ENCODE measurements at places on chromosomes 2 and 18.

GRCh38 chr18:8851659-8852058 is 146.3 kb downstream of the MTCL1 start:
- no peak for DNase-seq

- DNase-seq = no peak
Measured at GRCh38 chr18:25443776-25444175, 91.8 kb upstream of the ZNF521 start.

DNA sequence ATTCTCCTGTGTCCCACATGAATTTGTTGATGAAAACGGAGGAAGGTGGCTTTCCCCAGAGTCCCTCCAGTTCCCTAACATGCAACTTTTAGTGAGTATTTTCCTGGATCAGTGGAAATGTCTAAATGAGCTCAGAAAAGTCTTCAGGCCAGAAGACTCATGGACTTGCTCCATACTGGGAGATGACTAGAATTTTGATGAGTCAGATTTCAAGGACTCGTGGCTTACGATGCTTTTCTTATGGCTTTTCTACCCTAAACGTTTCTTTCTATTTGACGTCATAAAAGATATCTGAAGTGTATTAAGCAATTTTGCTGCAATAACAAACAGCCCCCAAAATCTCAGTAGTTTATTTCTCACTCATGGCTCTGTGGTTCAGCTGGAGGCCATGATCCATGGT is 397.6 kb downstream of the FBXO15 start:
- DNase-seq = no peak

DNA sequence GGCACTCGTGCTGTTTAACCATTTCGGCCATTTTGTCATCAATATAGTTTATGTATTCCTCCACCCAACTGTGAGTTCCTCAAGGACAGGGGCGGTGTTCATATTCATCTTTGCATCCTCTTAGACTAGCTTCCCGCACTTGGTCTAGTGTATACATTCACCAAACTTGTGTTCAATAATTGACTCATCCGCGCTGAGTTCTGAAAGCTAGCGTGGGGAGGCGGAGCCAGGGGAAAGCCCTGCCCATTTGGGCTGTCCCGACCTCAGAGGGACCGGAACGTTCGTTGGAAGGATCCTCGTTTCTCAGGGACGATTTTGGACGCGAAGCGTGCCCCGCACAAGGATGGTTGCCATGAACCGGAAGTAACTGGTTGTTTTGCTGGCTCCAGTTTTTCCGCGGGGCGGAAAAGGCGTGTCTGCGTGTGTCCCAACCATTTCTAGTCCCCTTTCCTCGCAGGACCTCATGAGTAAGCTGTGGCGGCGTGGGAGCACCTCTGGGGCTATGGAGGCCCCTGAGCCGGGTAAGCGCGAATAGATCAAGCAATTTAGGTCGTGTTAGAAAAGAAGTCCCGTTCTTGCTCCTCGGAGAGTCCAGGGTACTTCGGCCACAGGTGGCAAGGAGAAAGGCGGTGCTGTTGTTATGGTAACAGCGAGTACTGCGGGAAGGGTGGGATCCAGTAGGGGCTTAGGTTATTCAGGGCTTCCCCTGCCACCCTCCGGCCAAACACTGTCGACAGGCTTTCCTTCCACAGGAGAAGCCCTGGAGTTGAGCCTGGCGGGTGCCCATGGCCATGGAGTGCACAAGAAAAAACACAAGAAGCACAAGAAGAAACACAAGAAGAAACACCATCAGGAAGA is at the start of gene INO80B:
INO80B (plus strand) TSS at position 434 of the 858 bp plus-strand sequence; CDS start at position 464, 30 bp downstream.
- peak; percentile 96 for DNase-seq

- no peak for DNase-seq
Measured at GRCh38 chr18:61657066-61657732, 235.6 kb downstream of the RNF152 start.

DNA sequence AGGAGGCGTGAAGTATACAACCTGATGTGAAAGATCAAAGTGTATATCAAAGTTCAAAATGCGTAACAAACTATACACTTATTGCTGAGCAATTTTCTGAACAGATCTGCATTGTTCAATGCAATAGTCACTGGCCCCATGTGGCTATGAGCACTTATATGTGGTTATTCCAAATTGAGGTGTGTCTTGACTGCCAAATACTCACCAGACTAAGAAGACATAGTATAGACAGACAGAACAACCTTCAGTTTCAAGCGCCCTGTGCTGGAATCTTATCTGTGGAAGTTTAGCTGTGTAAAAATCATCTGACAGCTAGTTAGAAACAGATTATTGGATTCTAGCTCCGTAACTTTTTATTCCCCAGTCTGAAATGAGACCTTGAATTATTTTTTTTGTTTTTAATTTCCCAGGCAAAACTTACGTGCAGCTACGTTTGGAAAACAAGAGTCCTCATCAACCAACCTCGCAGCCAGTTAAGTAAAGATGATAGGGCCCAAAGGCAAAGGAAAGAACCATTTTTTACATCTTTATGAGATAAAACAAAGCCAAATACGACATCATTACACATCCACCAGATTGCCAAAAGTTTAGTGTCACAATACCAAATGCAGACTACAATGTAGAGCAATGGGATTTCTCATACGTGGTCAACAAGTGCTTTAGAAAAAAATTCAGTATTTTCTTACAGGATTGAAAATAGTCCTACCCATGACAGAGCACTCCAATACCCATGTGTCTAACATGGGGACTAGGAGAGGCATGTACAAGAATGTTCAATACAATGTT is 37.2 kb downstream of the MBOAT2 start:
- DNase-seq = no peak

GRCh38 chr2:100603948-100604633 is 41.3 kb downstream of the PDCL3 start:
- no peak for DNase-seq

Data from uterus (tissue), 4 donors.